ENCODE measurements at places on chromosomes 4 and X. TPM values are rescaled to one million over a fixed set of nuclear protein-coding genes. Genes with fewer than 3 reads are reported as not detected.
A peak's percentile ranks its signal among the peaks of the same experiment; 100 is the strongest.

- no peak for DNase-seq
- H3K27me3 ChIP-seq: no peaks in the 10 kb centered on the region
- H3K36me3 ChIP-seq: no peaks in the 10 kb centered on the region
- H3K27ac ChIP-seq: no peak overlapping the region
- no peaks in the 10 kb centered on the region for H3K4me1 ChIP-seq
These were observed 59.5 kb upstream of the PPP2R3B start for GRCh38 chrX:446245-446644.

DNA sequence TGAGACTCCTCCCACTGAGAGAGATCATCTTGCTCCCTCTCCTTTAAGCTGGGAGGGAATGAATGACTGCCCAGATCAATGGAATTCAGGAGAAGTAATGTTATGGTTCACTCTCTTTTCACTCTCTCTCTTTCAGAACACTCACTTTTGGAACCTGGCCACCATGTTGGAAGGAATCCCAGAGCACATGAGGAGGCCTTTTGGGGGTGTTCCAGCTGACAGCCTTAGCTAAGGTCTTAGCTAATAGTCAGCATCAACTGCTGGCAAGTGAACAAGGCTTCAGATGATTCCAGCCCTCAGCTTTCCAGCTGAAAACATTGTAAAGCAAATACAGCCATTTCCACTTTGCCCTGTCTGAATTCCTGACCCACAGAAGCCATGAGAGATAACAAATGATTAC lies 124.0 kb upstream of the CLNK start:
- no peaks in the 10 kb centered on the region for H3K36me3 ChIP-seq
- H3K4me1 ChIP-seq: no peaks in the 10 kb centered on the region
- no peaks in the 10 kb centered on the region for H3K27me3 ChIP-seq
- H3K27ac ChIP-seq: no peak overlapping the region

DNA sequence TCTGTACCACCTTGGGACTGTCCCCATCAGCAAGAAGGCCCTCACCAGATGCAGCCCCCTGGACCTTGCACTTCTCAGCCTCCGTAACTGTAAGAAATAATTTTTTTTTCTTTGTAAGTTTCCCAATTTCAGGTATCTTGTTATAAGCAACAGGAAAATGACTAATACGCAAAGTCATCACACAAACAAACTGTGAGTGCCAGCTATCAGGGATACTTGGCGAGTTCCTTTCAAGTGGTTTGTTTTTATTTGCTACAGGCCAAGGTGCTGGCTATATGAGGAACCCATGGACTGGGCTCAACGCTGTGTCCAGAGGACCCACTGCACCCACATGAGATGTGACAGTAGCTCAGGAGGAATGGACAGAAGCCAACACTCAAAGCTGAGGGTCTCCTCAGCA lies 11.5 kb upstream of the GPM6B start:
- DNase-seq: no peak
- H3K4me1 ChIP-seq: peaks cover 8% of the 10 kb centered on the region
- no peaks in the 10 kb centered on the region for H3K36me3 ChIP-seq
- H3K27ac ChIP-seq: no peak overlapping the region
- H3K27me3 ChIP-seq: no peaks in the 10 kb centered on the region
- H3K4me3 ChIP-seq: no peak overlapping the region

DNA sequence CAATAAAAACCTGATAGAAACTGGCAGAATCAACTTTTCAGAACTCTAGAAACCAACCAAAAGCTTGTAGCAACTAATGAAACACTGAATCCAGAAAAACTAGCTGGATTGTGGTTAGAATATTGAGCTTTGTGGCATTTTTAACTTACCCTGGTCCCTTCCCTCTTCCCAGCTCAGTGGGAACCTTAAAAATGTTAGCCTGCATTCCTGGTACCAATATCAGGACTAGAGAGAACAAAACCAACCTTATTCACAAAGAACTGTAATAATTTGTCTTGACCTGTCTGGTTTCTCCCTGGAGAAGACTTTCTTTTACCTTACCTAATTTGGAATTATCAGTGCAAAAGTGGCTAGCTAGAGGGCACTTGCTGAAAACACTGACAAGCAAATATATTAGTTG lies 21.2 kb downstream of the SH3D19 start:
- DNase-seq: peak; percentile 5
- H3K4me3 ChIP-seq: no peak overlapping the region
- no peak overlapping the region for H3K27ac ChIP-seq
- H3K36me3 ChIP-seq: no peaks in the 10 kb centered on the region
- H3K27me3 ChIP-seq: no peaks in the 10 kb centered on the region
- H3K4me1 ChIP-seq: peaks cover 63% of the 10 kb centered on the region

GRCh38 chr4:39759569-39759968 lies 61.6 kb downstream of the UBE2K start:
- DNase-seq: no peak
- H3K4me1 ChIP-seq: no peaks in the 10 kb centered on the region
- H3K4me3 ChIP-seq: no peak overlapping the region
- H3K36me3 ChIP-seq: peaks cover 52% of the 10 kb centered on the region
- H3K27me3 ChIP-seq: no peaks in the 10 kb centered on the region

- DNase-seq: no peak
- H3K36me3 ChIP-seq: peaks cover 17% of the 10 kb centered on the region
- no peak overlapping the region for H3K27ac ChIP-seq
- peaks cover 6% of the 10 kb centered on the region for H3K4me1 ChIP-seq
- H3K4me3 ChIP-seq: no peak overlapping the region
These were observed 41.1 kb downstream of the REELD1 start for GRCh38 chr4:146255463-146255862.

DNA sequence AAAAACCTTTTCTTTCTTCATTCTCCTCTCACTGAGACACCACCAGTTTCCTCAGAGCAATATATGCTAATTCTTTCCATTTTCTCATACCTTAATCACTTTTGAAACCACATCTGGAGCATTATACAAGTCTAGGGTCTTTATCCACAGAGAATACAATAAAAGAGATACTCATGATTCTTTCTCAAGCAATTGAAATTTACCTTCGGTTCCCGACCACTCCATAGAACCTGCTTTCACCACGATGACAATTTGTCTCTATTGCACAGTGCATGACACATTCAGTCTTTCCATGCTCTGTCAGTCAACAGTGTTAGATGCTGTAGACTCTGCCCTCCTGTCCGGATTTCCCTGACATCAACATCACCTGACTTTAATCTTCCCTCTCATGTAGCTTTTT lies 409.3 kb upstream of the NWD2 start:
- H3K4me1 ChIP-seq: no peaks in the 10 kb centered on the region
- no peaks in the 10 kb centered on the region for H3K27me3 ChIP-seq
- H3K4me3 ChIP-seq: no peak overlapping the region

The SUPT20HL2 gene
- not detected for total RNA-seq

- no peaks in the 10 kb centered on the region for H3K4me1 ChIP-seq
- no peaks in the 10 kb centered on the region for H3K36me3 ChIP-seq
- no peak for DNase-seq
- H3K27ac ChIP-seq: no peak overlapping the region
These were observed 82.4 kb downstream of the CNGA2 start for GRCh38 chrX:151816934-151817333.

- H3K36me3 ChIP-seq: no peaks in the 10 kb centered on the region
- no peak overlapping the region for H3K4me3 ChIP-seq
- DNase-seq: no peak
These were observed 217.4 kb upstream of the FGF13 start for GRCh38 chrX:138928737-138929459.

The XG gene
- 0.39 TPM for total RNA-seq

The ADH1C gene
- 5.0 TPM for total RNA-seq

All from esophagus muscularis mucosa (tissue), 4 donors.